Colonic mucosa (tissue), 4 donors: ENCODE measurements at places on chromosomes 7 and 10. TPM values are rescaled to one million over a fixed set of nuclear protein-coding genes. Genes with fewer than 3 reads are reported as not detected.

The IRF5 gene
- total RNA-seq: 9.7 TPM

The FFAR4 gene
- 48.2 TPM for total RNA-seq

The ZNF32 gene
- 15.7 TPM for total RNA-seq

The PAX2 gene
- 0.15 TPM for total RNA-seq

DNA sequence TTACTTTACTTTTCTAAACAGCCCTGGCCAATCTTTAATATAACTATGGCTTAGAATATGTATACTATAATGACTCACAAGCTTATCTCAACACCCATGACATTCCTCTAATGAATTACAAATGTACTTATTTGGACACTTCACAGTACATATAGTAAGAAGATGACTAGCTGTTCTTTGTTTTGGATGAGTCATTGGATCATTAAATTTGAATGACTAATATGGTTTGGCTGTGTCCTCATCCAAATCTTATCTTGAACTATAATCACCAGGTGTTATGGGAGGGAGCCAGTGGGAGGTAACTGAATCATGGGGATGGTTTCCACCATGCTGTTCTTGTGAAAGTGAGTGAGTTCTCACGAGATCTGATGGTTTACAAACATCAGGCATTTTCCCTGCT lies 807.5 kb upstream of the SORCS1 start:
- H3K27me3 ChIP-seq: no peaks in the 10 kb centered on the region
- no peak overlapping the region for H3K4me3 ChIP-seq
- no peaks in the 10 kb centered on the region for H3K4me1 ChIP-seq
- H3K27ac ChIP-seq: no peak overlapping the region
- DNase-seq: no peak

- H3K36me3 ChIP-seq: no peaks in the 10 kb centered on the region
- H3K4me3 ChIP-seq: no peak overlapping the region
- H3K27ac ChIP-seq: no peak overlapping the region
- peaks cover 8% of the 10 kb centered on the region for H3K4me1 ChIP-seq
Measured at GRCh38 chr7:128039544-128039953, 8.3 kb upstream of the LRRC4 start.

DNA sequence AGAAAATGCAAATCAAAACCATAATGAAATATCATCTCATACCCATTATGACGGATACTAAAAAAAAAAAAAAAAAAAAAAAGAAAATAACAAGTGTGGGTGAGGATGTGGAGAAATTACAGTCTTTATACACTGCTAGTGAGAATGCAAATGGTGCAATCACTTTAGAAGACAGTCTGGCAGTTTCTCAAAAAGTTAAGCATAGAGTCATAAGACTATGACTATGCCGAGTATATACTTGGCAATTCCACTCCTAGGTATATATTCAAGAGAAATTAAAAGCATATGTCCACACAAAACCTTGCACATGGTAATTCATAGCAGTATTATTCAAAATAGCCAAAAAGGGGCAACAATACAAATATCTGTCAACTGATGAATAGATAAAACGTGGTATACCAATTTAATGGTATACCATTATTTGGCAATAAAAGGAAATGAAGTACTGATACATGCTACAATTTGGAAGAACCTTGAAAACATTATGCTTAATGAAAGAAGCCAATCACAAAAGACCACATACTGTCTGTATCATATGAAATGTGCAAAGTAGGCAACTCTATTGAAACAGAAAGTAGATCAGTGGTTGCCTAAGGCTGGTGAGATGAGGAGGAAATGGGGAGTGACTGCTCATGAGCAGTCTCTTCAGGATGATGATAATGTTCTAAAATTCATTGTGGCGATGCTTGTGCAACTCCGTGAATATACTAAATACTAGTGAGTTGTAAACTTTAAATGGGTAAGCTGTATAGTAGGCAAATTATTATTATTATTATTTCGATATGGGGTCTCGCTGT lies 90.1 kb upstream of the NANOS1 start:
- no peak for DNase-seq
- H3K27me3 ChIP-seq: no peaks in the 10 kb centered on the region
- H3K27ac ChIP-seq: no peak overlapping the region

- no peaks in the 10 kb centered on the region for H3K27me3 ChIP-seq
- H3K4me3 ChIP-seq: no peak overlapping the region
Measured at GRCh38 chr10:70619271-70620019, 16.9 kb upstream of the PRF1 start.

- no peaks in the 10 kb centered on the region for H3K4me1 ChIP-seq
- H3K4me3 ChIP-seq: no peak overlapping the region
- H3K27ac ChIP-seq: no peak overlapping the region
- H3K36me3 ChIP-seq: no peaks in the 10 kb centered on the region
- no peak for DNase-seq
Measured at GRCh38 chr7:75696263-75697037, 42.3 kb downstream of the HIP1 start.

DNA sequence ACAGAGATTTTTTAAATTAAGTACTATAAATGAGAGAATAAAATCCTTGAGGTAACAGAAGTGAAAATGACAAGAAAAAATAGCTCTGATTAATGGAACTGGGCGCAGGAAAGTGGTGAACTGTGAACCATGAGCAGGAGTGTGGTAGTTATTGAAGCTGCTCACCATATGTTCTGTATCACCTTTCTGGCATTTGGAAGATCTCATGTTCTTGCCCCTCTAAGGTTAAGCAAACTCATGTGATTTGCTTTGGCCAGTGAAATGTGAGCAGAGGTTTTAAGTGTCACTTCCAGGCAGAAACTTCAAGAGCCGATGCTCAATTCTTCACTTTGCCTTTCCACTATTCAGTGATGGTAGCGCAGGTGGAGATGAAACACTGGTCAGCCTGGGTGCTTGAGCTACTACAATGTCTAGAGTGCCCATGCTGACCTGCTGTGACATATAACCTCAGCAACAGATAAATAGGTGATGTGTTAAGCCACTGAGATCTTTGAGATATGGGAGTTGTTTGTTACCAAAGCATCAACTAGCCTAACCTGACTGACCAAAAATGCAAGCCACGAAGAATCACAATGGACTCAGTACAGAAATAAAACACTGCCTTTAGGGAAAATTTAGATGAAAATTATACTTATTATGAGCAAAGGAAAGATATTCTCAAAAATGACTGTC lies 18.4 kb downstream of the MTPAP start:
- no peak overlapping the region for H3K4me3 ChIP-seq
- DNase-seq: no peak
- H3K36me3 ChIP-seq: no peaks in the 10 kb centered on the region
- no peak overlapping the region for H3K27ac ChIP-seq

- H3K36me3 ChIP-seq: no peaks in the 10 kb centered on the region
- no peak for DNase-seq
- no peaks in the 10 kb centered on the region for H3K27me3 ChIP-seq
- no peaks in the 10 kb centered on the region for H3K4me1 ChIP-seq
- no peak overlapping the region for H3K27ac ChIP-seq
Measured at GRCh38 chr7:130418306-130418705, 22.5 kb downstream of the CEP41 start.

GRCh38 chr7:107450970-107451369 lies 18.9 kb upstream of the GPR22 start:
- no peak overlapping the region for H3K27ac ChIP-seq
- H3K36me3 ChIP-seq: no peaks in the 10 kb centered on the region
- no peaks in the 10 kb centered on the region for H3K4me1 ChIP-seq
- DNase-seq: no peak

DNA sequence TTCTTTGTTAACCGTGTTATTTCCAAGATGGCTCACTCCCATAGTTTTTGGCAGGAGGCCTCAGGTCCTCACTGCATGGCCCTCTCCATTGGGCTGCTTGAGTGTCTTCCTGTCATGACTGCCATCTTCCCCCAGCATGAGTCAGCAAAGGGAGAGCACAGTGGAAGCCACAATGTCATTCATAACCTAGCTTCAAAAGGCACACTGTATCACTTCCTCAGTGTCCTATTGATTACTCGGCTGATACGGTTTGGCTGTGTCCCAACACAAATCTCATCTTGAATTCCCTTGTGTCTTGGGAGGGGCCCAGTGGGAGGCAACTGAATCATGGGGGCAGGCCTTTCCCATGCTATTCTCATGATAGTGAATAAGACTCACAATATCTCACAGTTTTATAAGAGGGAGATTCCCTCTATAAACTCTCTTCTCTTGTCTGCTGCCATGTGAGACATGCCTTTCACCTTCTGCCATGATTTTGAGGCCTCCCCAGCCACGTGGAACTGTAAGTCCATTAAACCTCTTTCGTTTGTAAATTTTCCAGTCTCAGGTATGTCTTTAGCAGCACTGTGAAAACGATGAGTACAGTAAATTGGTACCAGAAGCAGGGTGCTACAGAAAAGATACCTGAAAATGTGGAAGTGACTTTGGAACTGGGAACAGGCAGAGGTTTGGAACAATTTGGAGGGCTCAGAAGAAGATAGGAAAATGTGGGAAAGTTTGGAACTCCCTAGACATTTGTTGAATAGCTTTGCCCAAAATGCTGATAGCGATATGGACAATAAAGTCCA lies 106.5 kb downstream of the PRLHR start:
- no peak overlapping the region for H3K4me3 ChIP-seq
- no peaks in the 10 kb centered on the region for H3K36me3 ChIP-seq
- H3K27me3 ChIP-seq: no peaks in the 10 kb centered on the region
- H3K4me1 ChIP-seq: no peaks in the 10 kb centered on the region

GRCh38 chr7:48101352-48101751 lies 12.3 kb downstream of the UPP1 start:
- DNase-seq: no peak
- no peaks in the 10 kb centered on the region for H3K4me1 ChIP-seq
- H3K4me3 ChIP-seq: no peak overlapping the region
- no peaks in the 10 kb centered on the region for H3K27me3 ChIP-seq
- H3K27ac ChIP-seq: no peak overlapping the region

DNA sequence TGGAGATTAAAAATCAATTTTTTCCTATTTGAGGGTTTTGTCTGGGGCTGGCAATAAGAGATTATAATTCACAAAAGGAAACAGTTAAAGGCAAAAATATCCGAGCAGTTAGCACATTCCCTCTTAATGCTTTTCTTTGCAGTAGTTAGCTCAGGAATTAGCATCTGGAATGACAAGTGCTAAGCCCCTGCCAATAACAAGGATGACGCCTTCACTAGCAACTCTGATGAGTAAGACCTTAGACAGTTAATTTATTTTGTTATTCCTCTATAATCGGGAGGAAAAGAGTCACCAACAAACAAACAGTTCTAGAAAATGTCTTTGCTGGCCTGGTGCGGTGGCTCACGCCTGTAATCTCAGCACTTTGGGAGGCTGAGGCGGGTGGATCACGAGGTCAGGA lies 151.3 kb downstream of the TRIL start:
- no peaks in the 10 kb centered on the region for H3K4me1 ChIP-seq
- no peak overlapping the region for H3K4me3 ChIP-seq
- no peak for DNase-seq
- H3K36me3 ChIP-seq: no peaks in the 10 kb centered on the region
- no peak overlapping the region for H3K27ac ChIP-seq

GRCh38 chr10:72692994-72693781 lies 1.2 kb downstream of the MCU start:
- DNase-seq: peak; percentile 61
- peaks cover 13% of the 10 kb centered on the region for H3K4me1 ChIP-seq
- peak overlapping the region; percentile 78 for H3K27ac ChIP-seq

- H3K27ac ChIP-seq: no peak overlapping the region
- no peak for DNase-seq
- H3K4me3 ChIP-seq: no peak overlapping the region
- no peaks in the 10 kb centered on the region for H3K4me1 ChIP-seq
- no peaks in the 10 kb centered on the region for H3K27me3 ChIP-seq
Measured at GRCh38 chr10:119373294-119374102, 166.1 kb downstream of the GRK5 start.

DNA sequence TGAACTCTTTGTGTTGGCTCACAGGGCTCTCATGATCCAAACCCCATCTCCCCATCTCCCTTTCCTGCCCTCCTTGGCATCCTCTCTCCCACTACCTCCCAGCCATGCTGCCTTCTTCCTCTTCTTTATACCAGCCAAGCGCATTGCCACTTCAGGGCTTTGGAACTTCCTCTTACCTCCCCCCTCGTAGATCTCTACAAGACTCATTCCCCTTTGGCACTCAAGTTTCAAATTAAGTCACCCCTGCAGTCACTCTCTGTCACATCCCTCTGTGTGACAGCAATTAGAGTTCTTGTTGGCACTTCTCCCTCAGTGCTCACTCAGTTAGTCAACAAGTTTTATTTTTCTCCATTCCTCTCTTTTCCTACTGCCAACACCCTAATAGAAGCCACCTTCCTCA lies 20.8 kb upstream of the NRP1 start:
- H3K4me3 ChIP-seq: no peak overlapping the region
- no peaks in the 10 kb centered on the region for H3K27me3 ChIP-seq
- no peak overlapping the region for H3K27ac ChIP-seq

GRCh38 chr7:117731455-117731854 lies 141.8 kb downstream of the CTTNBP2 start:
- DNase-seq: no peak
- no peak overlapping the region for H3K4me3 ChIP-seq
- no peak overlapping the region for H3K27ac ChIP-seq
- no peaks in the 10 kb centered on the region for H3K36me3 ChIP-seq

DNA sequence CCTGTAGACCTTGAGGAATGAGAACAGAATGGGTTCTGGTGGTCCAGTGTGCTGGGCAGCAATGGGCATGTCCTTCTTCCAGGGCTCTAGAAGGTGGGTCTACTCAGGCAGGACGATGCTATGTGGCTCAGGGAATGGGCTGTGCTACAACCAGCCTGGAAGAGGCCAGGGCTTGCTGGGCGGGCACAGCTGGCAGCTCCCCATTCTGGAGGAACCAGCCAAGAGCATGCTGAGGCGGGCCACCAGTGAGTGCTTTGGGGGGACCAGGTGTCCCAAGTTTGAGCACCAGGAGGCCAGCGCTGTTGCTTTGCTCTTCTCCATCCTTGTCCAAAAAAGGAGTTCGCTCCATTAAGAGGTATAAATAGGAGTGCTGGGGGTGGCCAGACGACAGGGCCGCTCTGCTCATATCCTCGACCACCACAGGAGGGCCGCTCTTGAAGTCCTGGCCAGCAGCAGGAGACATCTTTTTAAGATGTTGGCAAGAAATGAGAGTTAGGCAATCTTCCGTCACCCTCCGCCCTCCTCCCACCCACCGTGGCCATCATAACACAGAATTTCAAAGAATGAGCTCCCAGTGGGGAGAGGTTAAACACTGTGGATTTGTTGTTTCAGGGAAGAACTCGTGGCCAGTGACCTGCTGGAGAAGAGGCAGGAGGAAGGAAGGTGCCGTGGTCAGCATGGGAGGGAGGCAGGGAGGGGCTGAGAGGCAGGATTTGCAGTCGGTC lies 141.3 kb downstream of the GRK5 start:
- no peaks in the 10 kb centered on the region for H3K27me3 ChIP-seq
- no peak overlapping the region for H3K4me3 ChIP-seq

GRCh38 chr10:23174977-23175512 lies 17.1 kb upstream of the PTF1A start:
- H3K36me3 ChIP-seq: no peaks in the 10 kb centered on the region
- no peak overlapping the region for H3K4me3 ChIP-seq
- peaks cover 33% of the 10 kb centered on the region for H3K27me3 ChIP-seq
- DNase-seq: no peak
- no peaks in the 10 kb centered on the region for H3K4me1 ChIP-seq
